ENCODE measurements at places on chromosomes 7 and 10.

DNA sequence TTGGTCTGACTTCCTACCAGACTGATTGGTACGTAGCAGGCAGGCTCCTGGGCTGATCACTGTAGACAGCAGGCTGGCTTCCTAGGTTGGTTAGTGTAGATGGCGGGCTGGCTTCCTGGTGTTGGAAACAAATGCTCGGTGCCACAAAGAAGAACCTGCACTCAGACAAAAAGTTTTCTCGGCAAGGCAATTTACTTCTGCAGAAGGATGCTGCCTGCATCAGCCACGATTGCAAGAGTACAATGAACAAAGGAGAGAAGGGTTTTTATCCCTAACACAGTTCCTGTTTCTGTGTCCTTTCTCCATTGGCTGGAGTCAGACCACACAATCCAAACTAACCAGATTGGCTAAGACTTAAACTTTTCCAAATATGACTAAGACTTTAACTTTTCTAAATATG is 123.6 kb upstream of the PPP2R2D start:
- no peak for DNase-seq

DNA sequence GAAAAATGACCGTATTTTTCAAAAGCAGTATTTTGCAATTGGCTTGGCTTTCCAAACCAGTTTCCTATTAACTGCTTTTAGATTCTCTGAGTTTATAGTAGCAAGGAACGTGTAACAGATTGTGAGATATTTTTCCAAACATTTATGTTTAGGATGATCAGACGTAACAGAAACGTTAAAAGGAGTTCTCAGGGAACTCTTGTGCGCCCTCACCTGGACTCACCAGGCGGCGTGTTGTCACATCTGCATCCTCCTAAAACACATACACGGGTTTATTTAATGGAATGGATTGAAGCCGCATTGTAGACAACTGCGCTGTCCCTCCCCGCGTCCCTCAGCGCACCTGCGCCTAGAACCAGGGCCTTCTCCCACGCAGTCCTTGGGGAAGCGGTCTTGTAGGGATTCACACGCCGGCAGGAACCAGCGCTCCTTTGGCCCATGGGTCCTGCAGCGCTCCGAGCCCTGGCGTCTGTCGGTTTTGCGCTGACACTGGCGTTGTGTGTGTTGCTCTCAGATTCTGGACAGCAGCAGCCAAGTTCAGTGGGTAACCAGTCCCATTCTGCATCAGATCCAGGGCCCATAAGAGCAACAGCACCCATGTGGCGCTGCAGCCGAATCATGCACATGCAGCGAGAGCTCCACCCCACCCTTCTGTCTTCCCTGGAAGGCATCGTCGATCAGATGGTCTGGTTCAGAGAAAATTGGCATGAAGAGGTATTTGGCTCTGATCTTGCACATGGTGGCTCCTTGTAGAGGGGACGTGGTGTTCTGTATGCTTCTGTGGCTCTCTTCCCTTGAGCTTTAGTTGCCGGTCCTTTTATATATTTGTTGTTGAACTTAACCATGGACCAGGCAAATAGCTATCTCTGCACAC is 114.9 kb downstream of the TRRAP start:
- DNase-seq, result no peak

GRCh38 chr10:119318411-119319160 is 111.2 kb downstream of the GRK5 start:
- no peak for DNase-seq

- DNase-seq, result no peak
Measured at GRCh38 chr7:104550362-104550761, 222.0 kb downstream of the LHFPL3 start.

DNA sequence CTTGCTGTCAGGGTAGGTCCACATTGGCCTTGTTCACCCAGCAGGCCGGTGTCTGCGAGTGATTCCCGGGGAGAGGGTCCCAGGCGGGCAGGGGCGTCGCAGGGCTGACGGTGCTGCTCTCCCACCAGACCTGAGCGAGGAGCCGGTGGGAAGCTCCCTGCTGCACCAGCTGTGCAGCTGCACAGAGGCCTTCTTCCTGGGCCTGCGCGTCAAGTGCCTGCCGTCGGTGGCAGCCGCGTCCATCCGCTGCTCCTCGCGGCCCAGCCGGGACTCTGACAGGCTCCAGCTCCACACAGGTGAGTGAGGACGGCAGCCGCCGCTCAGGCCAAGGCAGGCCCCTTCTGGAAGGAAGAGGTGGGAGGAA is 14.6 kb downstream of the AMZ1 start:
- DNase-seq, result no peak

DNA sequence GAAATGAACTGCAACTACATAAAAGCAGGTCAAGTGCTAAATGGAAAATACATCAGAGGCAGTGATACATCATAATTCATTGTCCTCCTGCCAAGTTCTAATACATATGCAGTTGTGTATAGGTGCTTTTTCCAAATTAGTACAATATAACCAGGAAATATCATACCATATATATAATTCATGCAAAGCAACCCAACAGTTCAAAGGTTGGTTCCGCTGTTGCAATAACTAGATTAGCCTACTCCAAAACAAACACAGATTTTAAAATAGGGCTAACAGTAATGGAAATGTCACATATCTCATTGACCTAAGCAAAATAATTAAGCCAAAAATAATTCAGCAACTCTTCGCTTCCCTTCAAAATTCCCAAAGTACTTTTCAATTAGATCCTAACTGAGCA is 88.9 kb upstream of the NEBL start:
- no peak for DNase-seq
